ENCODE measurements at places on chromosomes 6 and 20.

DNA sequence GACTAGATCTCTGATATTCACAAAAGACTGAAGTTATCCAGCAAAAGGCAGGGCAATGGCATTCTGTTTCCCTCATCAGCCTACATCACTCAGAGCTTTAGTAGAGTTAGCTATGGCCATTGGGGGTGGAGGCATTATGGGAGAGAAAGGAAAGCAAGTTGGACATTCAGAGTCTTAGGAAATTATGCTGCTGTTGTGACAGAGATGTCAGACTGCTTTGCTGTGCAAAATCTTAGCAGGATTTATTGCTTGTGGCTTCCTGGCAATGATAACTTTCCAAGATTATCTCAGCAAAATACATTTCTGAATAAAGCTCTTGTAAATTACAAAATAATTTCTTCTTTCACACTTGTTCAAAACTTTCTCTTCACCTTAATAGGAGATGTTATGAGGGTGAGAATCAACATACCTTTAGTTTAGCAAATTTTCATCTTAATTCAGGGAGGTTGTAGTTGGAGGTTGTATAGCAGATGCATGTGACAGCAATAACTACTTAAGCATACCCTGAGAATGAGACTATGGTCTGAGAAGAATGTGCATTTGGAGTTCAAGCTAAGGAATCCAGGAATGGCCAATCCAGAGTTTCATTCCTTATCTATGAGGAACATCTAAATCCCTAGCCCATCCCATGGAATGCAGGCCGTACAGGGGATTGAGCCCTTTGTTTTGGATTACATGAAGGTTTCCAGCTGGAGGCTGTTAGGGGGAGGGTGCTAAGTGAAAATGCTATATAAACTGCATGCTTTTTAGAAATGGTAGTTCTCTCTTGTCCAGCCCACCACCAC is 179.8 kb downstream of the HAO1 start:
- no peak for DNase-seq

GRCh38 chr6:15504581-15505350 is 158.1 kb downstream of the DTNBP1 start:
- peak; percentile 87 for DNase-seq

GRCh38 chr6:150991487-150991886 is 126.0 kb downstream of the MTHFD1L start:
- DNase-seq = no peak

GRCh38 chr20:53019464-53019863 is 47.3 kb downstream of the TSHZ2 start:
- no peak for DNase-seq

- DNase-seq = no peak
These were observed 1139.3 kb downstream of the HACE1 start for GRCh38 chr6:103720393-103720792.

DNA sequence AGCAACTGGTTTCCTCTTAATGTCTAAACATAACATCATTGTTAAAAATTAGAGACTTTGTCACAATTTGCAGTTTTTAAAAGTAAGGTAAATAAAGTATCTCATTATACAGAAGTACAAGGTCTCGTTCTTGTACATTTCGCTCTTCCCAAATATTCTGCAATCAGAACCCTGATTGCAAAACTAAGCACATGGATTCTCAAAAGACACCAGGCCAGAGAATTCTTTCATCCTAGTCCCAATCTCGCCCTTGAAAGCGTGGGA is 355 bp upstream of the AKAP7 start:
- no peak for DNase-seq

DNA sequence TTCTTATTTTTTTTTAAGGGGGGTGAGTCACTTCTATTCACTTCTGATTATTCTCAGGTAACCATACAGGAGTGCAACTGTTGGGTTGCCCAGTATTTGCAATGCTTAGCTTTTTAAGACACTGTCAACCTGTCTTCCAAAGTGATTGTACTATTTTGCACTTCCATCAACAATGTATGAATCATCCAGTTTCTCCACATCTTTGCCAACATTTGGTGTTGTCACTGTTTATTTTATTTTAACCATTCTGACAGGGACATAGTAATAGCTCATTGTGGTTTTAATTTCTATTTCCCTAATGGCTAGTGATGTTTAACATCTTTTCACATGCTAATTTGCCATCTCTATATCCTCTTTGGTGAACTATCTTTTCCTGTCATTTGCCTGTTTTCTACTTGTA is 1.4 kb upstream of the SLC13A3 start:
- DNase-seq = no peak

DNA sequence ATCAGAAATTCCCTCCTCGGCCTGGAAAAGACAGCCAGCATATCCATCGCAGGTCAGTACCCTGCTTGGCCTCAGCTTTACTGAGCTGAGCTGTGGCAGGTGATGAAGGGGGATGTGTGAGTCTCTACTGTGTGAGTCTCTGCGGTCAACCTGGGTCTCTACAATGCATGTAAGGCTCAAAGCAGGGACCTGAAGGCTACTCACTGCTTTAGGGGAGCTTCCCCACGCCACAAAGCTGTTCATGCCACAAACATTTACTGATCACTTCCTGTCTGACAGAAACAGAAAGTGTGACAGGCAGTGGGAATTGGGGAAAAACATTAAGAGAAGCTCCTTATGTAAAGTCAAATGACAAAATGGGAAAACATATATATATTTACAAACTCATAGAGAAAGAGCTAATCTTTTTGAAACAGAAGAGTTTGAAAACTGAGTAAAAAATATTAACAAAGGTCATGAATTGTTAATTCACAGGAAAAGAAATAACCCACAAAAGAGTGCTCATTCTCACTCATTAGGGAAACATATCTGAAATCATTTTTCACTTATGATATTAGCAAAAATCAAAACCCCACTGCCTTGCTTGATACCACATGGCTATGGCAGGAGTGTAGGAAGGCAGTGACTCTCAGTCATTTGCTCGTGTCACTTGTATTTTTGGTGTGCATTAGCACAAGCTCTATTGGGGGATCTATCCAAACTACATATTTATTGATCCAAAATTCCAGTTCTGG is 5.8 kb downstream of the BTN3A3 start:
- DNase-seq = no peak

- no peak for DNase-seq
These were observed 21.9 kb upstream of the SLC17A4 start for GRCh38 chr6:25732468-25733198.

DNA sequence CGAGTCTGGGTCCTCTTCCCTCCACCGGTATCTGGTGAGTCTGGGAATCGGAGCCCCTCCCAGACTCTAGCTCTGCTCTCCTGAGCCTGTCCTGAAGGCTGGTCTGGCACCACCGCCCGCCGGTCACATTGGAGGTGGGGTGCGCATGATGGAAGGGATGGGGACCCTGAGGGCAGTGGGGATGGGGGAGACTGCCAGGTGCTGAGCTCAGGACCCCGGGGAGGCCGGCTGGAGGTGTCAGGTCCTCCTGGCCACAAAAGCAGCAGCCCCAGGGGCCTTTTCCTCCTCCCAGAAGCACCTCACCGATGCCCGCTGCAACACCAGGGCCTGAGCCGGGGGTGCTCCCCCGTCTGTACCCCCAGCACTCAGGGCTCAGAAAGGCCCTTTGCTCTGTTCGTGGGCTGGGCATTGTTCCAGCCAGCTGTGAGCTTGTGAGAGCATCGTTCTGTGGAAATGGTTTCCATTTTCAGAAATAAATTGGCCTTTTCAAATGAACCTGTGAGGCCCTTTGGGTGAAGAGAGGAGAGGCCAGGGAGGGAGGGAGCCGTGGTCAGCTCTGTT is 2.5 kb upstream of the NPBWR2 start:
- DNase-seq = no peak

DNA sequence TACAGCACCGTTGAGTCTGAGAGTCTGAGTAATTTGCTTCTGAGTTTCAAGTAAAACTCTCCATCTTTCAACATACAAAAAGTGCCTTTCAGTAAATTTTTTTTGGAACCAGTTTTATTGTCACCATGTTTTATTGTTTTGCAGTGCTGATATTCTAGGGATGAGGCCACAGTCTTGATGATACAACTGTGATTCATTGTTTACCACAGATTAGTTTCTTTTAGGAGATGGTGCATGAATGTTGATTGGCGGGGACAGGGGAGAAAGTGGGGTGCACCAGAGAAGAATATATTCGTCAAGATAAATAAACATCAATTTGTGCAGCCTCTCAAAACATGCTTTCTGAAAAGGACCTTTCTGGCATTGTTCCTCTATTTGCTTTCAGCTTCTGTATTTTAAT is 109.0 kb downstream of the MCHR2 start:
- no peak for DNase-seq

- no peak for DNase-seq
These were observed 371.3 kb downstream of the ARHGAP18 start for GRCh38 chr6:129338683-129339082.

- peak; percentile 69 for DNase-seq
These were observed 5.2 kb downstream of the NKAIN4 start for GRCh38 chr20:63248835-63249591.

GRCh38 chr6:143843677-143843999 is 500 bp downstream of the LTV1 start:
- DNase-seq = no peak

- DNase-seq = no peak
These were observed 188.1 kb upstream of the CEP162 start for GRCh38 chr6:84415517-84415916.
